ENCODE measurements at places on chromosomes 3 and 15. TPM values are rescaled to one million over a fixed set of nuclear protein-coding genes. Genes with fewer than 3 reads are reported as not detected.

- no peak for DNase-seq
Measured at GRCh38 chr3:58691997-58692396, 25.4 kb upstream of the FAM3D start.

GRCh38 chr15:99322643-99323405 lies 71.5 kb downstream of the LRRC28 start:
- DNase-seq, result no peak

- no peak for DNase-seq
Measured at GRCh38 chr3:124560666-124561215, 169.5 kb upstream of the UMPS start.

DNA sequence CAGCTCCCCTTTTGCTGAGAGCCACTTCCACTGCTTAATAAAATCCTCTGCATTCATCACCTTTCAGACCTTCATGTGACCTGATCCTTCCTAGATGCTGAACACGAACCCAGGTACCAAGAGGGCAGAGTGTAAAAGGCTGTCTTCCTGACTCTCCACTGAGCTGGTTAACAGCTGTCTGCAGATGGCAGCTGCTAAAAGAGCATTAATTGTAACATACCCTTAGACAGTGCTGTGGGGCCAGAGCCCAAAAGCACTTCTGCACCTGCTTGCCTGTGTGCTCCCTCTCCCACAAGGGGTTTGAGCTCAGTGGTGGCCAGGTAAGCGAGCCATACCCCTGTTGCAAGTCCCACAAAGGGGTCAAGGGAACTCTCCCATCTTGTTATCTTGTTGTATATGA lies 187.3 kb downstream of the UBE2E2 start:
- no peak for DNase-seq

- DNase-seq, result no peak
Measured at GRCh38 chr3:165770781-165771180, 66.4 kb downstream of the BCHE start.

- no peak for DNase-seq
Measured at GRCh38 chr3:125960456-125961288, 8.3 kb upstream of the ROPN1B start.

- DNase-seq, result no peak
Measured at GRCh38 chr15:45378913-45379262, 544 bp upstream of the GATM start.

DNA sequence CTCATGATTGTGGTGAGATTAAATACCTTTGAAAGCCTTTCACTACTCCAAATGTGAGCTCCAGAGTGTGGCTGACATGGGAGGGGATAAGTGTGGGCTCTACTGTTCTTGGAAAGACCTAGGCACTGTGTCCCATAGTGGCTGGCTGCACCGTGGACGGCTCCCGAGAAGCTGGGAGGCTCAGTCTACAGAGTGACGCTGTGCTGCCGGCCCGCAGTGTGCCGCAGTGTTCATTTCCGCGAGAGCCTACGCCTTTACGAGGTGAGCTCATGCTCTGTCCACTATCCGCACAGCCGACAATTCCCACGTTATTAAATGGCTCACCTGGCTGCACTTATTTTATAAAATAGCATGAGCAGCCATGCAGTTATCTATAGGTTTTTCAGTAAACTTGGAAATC lies 66.9 kb downstream of the MTHFS start:
- DNase-seq, result no peak

- no peak for DNase-seq
Measured at GRCh38 chr3:111590143-111590491, 5.0 kb downstream of the ZBED2 start.

DNA sequence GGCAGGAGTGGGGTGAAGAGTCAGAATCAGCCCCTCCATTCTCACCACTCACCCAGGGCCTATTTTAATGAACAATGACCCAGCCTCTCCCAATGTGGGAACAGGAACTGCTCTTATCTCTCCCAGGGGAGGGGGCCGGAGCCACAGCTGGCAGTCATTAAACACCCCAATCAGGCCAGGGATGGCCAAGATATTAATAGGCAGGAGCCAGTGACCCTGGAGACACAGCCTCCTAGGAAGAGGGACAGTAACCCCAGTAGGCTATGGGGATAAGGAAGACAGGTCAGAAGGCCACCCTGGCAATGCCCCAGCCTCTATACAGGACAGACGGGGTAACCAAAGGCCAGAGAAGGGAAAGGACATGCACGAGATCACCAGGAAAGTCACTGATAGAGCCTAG lies 38.6 kb downstream of the VIPR1 start:
- no peak for DNase-seq

GRCh38 chr3:140338916-140339315 lies 338.9 kb upstream of the TRIM42 start:
- no peak for DNase-seq

GRCh38 chr3:27714692-27715453 lies 7.2 kb downstream of the EOMES start:
- peak; percentile 75 for DNase-seq

DNA sequence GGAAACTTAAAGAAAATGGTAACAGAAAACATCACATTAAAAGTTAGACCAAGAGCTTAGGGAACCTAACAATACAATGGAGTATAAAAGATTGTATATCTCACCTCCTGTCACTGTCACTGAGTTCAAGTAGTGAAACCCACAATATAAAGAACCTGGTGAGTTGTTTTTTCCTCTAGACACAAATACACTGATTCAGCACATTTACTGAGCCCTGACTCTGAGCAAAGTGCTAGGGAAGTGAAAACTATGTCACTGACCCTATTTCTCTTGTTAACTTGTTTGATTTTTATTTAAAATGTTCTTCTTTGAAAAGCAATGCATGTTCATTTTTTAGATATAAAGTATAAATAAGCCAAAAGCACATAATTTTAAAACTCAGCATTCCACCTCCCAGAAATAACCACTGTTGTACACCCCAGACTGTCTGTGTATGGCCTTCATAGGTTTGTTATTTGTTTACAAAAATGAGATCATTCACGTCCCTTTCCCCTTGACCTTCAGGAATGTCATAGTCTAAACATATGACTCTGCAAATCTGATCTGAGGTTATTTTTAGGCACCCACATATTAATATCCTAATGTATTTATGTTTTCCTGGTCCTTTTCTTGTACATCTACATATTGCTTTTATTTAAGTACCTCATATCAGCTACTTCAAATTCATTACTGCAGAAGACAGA lies 69.2 kb upstream of the CSTA start:
- DNase-seq, result no peak

DNA sequence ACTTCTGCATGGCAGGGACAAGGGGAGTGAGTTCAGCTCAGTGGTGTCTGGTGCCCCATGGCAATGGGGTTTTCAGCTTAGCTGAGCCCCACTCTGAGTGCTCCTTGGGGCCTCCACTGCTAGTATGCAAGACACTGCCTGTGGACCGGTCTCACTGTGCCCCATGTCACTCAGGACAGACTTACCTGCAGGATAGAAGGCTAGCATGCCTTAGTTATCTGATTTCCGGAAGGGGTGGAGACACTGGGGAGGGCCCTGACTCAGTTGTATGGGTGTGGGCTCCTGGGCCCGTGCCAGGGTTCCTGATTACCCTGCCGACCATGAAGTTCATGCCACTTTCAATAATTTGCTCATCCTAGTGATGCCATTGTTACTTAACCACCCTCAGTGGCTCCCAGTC lies 4.3 kb upstream of the SLC6A20 start:
- DNase-seq, result no peak

DNA sequence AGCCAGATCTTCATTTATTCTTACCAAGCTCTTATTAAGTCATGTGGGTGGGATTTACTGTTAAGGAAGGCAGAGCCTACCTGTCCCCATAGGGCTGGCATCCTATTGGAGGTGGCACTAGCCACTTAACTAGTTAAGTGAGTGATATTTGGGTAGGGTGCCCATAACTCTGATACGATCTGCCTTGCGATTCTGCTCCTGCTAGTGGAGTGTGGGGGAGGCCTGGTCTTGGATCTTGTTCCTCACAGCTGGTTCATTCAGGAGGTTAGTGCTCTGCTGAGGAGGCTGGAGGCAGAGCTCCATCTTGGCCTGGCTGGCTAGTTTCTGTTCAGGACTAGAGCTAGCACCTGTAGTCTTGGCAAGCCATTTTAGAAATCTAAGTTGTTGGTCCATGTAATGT lies 9.3 kb downstream of the BAHD1 start:
- DNase-seq, result no peak

DNA sequence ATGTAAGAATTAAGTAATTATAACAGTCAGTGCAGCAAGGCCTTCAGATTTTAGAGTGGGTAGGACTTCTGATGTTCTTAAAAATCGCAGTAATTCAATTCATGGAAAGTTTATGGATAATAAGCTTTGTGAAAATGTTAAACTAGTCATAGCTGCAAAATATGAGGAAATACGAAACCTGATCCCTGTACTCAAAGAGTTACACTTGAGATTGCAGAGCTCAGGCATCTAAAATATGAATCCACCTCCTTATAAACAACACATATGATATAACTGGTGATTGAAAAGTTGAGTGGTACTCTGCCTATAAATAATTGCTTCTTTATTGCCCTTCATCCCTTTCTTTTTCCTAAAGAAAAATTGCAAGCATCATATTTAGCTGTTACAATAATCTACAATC lies 473.3 kb downstream of the OTOL1 start:
- no peak for DNase-seq

- no peak for DNase-seq
Measured at GRCh38 chr15:99249270-99249841, at the start of gene TTC23. TTC23 (minus strand) TSS chr15:99249581; CDS start chr15:99228712, 20,869 bp downstream.

DNA sequence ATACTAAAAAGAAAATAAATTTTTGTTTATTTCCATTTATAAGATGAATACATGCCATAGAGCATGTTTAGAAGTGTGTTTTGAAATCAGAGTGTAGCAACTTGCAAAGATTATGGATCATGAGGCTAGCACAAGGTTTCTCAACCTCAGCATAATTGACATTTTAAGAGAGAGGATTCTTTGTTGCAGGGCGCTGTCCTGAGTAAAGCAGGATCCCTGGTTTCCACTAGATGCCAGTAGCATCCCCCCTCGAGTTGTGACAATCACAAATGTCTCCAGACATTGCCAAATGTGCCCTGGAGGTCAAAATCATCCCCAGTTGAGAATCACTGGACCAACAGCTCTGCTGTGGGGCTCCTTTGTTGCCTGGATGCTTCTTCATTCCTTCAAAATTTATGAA lies 128.5 kb upstream of the RBMS3 start:
- no peak for DNase-seq

DNA sequence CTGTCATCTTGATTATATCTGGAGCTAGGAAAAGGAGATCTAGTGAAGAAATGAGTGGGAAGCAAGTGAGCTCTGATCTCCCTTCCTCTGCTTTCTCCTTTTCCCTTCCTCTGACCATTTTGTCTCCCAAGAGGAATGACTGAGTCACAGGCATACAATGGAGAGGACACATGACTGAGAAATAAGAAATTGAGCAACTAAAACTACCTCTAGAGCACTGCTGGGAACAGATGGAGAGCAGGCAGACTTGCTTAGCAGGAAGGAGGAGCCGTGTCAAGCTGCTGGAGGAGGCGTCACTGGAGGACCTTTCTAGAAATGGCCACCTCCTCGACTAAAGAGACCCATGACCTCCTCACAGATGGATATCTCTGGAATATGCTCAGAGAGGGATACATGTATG lies 66.9 kb upstream of the MYO5C start:
- no peak for DNase-seq

- no peak for DNase-seq
Measured at GRCh38 chr3:30048431-30048830, 558.0 kb upstream of the TGFBR2 start.

- DNase-seq, result no peak
Measured at GRCh38 chr3:189369636-189370035, 197.9 kb downstream of the TPRG1 start.

- DNase-seq, result no peak
Measured at GRCh38 chr15:92951800-92952457, 51.8 kb downstream of the CHD2 start.

GRCh38 chr3:46353647-46354410 lies at the start of gene CCR2:
CCR2 (plus strand) TSS chr3:46354111; CDS start chr3:46357528, 3,417 bp downstream.
- DNase-seq, result no peak

DNA sequence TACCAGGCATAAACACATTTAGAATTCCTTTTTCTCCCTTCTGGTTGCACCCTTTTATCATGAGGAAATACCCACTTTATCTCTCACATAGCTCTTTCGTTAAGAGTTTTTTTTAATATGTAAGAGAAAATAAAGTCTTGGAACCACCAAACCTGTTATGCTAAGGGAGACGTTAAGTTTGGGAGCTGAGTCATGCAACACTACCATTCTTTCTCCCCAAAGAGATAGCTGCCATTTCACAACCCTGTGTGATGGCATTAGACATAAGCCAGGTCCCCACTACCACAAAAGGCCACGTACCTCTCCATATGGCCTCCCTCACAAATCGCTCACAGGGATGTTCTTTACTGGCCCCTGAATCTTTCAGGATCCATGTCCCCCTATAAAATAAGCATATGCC lies 7.6 kb upstream of the NIPA1 start:
- DNase-seq, result no peak

GRCh38 chr15:91302588-91303439 lies 202.8 kb downstream of the SV2B start:
- DNase-seq, result no peak

GRCh38 chr3:170440344-170440743 lies 21.7 kb downstream of the CLDN11 start:
- DNase-seq, result no peak

- DNase-seq, result no peak
Measured at GRCh38 chr3:174358252-174358651, 500.9 kb upstream of the NAALADL2 start.

- no peak for DNase-seq
Measured at GRCh38 chr3:72242326-72242725, 457.4 kb upstream of the PROK2 start.

- no peak for DNase-seq
Measured at GRCh38 chr3:180430896-180431295, 171.1 kb upstream of the TTC14 start.

- DNase-seq, result no peak
Measured at GRCh38 chr15:36601497-36601932, 22.1 kb downstream of the CDIN1 start.

DNA sequence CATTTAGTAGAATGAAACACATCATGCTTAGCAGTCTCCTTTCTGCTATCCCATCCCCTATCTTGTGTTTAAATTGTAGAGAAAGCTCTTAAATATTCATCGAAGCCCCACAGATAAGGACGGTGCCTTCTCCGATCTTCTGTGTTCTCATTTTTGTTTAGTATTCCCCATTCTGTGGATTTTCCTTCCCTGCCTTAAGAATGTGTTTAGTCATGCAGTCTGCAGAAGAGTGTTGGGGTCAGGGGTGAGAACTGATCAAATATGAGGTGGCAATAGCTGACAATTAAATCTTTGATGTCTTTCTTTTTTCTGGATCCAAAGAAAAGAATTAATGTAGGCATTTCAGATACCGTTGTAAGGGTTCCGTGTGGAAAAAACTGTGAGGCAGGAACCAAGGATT lies 9.3 kb upstream of the ANKUB1 start:
- no peak for DNase-seq

The TRH gene
- total RNA-seq, result not detected

The CD80 gene
- total RNA-seq, result not detected

The CACNA2D3 gene
- 33.7 TPM for total RNA-seq

The PLSCR2 gene
- not detected for total RNA-seq

The P2RY1 gene
- 10.1 TPM for total RNA-seq

The SUMF1 gene
- 8.4 TPM for total RNA-seq

The PLA2G4D gene
- total RNA-seq, result not detected

The MGA gene
- 30.2 TPM for total RNA-seq

All from Right ventricle myocardium inferior (tissue), 1 donor.